ENCODE measurements at places on chromosomes 12 and 14.

GRCh38 chr14:64746298-64747250, 42.4 kb downstream of the PLEKHG3 start:
- no peak for DNase-seq

- no peak for DNase-seq
Measured at GRCh38 chr14:37903343-37904191, 304.1 kb upstream of the SSTR1 start.

GRCh38 chr12:6613015-6613775, 6.0 kb upstream of the CHD4 start:
- DNase-seq = no peak

- DNase-seq = peak; percentile 65
Measured at GRCh38 chr12:120640861-120641833, 721 bp downstream of the CABP1 start.

- DNase-seq = no peak
Measured at GRCh38 chr12:10590966-10591365, 22.4 kb downstream of the MAGOHB start.

DNA sequence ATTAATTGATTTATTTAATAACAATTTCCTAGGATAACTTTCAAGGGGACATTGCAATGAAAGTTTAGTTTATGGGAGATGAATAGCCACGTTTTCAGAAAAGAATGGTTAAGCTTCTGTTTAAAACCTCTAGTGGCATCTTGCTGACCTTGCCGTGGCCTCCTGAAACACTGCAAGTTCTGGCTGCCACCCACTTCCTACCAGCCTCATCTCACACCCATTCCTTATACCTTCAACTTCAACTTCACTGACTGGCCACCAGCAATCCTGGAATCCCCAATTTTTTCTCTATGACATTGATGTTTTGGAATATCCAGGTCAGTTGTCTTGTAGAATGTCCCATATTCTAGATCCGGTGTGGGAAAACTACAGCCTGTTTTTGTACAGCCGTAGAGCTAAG, 5.2 kb upstream of the HELB start:
- no peak for DNase-seq

- no peak for DNase-seq
Measured at GRCh38 chr14:32469388-32470160, 140.5 kb downstream of the AKAP6 start.

DNA sequence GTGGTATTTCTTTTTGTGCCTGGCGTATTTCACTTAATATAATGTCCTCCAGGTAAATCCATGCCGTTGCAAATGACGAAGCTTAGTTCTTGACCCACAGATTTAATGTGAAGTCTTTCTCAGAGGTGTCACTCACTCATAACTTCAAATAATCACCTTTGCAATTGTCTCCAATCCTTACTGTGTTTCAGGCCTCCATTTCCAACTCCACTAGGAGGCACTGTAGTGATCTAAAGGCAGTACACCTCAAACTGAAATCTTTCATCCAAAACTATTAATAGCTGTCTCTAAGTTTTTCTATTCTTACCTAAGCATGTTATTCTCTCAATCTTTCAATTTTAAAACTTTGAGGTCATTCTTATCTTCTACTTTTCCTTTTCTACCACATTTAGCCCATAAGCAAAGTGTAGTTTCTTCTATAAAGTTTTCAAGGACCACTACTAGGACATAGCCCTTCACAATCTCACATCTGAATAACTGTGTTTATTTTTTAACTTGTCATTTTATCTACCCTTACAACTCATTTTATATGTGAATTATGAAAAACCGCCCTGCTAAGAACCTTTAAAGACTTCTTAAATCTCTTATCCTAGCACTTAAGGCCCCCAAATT, 25.5 kb upstream of the FBXO34 start:
- no peak for DNase-seq

DNA sequence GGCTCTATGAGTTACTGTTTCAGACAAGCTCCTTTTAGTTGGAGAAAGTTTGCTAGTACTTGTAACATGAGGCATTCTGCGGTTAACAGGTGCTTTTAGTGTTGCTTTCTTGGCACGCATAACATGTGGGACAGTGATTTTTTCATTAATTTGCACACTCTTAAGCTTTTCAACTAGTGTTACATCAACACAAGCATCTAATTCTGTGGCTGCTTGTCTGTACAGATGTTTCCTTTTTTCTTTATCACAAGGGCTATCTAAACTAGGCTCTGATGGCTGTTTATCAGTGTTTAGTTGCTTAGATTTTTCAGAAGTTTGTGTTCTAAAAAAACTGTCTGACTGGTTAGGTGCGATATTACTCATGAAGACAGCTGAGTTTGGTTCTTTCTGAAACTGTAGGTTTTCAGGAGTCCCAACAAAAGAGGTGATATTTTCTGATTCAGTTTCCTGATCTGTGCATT, 120.1 kb downstream of the RALGAPA1 start:
- no peak for DNase-seq

DNA sequence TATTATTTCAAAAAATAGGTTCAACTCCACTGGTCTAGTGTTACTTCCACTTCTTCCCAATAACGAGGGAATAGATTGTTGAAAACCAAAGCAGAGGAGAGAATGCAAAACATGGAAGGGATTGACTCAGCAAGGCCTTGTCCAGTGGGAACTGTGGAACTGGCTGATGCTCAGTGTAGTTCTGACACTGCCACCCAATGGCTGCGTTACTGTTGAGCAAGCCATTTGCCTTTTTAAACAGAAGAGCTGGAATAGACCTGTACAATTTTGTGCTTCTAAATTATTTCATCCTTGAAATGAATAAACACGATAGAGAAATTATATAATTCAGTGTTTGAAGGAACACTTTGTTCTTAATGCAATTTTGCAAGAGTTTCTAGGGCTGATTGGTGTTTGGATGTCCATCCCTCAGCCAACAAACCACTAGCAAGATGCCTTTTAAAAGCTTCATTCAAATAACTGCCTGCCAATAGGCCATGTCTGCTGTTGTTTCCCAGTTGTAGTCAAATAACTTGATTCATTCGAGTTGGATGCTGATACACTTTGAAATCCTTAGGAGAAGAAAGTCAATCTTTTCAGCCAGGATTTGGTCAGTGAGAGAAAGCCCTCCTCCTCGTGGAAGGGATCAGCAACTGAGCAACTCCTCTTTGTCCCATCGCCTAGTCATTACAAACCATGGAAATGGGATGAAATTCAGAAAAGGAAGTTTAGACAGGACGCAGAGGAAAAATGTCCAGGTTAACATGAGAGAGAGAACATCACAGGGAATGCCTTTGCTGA, 7.3 kb upstream of the MGP start:
- DNase-seq = no peak

GRCh38 chr12:66388517-66388916, 86.2 kb downstream of the HELB start:
- DNase-seq = no peak

DNA sequence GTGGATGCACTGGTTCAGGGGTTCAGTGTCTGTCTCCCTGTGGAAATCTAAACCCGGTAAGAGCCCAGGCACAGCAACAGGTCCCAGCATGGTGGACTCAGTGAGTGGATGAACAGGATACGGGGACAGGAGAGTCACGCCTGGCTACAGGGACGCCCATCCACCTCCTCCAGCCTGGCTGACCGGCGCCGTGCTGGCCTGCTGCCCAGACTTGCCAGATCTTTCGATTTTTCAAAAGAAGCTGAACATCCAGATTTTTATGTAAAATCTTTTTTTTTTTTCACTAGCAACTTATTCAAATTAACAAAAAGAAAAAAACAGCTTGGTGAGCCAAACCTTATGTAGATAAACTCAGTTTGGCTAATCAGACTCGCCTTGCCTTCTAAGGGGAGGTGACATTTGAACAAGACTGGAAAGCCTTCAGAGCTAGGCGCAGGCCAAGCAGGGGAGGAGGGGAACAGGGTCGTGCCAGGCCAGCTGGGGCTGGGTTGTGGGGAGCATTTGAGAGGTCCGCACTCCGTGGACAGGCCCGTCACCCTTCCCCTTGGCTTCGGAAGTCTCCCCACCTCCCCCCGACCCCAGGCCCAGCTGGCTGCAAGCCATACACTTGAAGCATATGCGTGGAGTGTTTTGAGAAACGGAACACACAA, 87.8 kb upstream of the NCOR2 start:
- no peak for DNase-seq

DNA sequence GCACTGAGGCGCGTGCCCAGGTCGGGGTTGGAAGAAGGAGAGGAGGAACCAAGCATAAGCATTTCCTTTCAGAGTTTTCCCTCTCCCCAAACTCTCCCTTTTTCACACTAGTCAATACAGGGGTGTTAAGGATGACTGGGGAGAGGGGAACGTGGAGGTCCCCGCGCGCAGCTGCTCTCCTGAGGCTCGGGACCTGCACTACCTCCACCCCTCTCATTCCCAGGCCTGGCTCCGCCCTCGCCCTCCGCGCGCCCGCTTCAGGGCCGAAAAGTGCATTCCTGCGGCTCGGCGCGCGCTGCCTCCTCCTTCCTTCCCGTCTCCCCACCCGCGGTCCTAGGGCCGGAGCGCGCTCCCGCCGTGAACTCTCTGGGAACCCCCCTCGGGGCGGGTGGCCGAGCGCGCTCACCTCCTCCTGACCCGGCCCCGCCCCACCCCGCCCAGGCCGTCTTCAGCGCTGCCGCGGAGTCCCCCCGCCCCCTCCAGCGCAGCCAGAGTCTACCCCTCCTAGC, 11.3 kb downstream of the RARG start:
- DNase-seq = peak; percentile 83

DNA sequence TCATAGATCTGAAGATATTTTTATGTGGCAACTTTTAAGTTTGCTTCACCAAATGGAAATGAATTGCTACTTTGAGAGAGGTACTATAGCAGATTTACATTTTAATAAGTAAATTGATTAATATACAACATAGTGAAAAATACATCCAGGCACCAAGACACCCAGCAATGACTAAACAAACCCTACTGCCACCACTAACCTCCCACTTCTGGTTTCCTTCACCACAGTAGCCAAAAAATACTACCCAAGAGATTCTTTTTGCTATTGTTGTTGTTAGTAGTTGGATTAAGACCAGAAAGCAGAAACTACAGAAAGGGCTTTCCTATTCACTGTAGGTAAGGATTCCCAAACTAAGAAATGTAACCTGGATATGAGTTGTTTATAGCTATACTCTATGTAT, 54.1 kb downstream of the COCH start:
- no peak for DNase-seq

DNA sequence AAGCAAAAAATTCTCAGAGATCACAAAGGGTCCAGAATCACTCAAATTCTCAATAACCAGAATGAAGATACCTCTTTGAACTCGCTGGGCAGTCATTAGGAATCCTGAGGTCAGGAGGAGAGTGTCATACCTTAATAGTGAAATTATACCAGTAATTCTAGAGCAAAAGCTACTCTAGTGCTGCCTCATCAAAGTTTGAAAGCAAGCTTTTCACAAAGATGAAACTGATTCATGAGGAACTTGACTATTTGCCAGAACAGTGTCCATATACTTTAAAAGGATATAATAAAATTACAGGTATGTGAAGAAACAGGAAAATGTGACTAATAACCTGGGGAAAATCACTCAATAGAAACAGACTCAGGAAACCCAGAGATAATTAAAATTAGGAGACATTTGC, 44.5 kb downstream of the EML5 start:
- no peak for DNase-seq

- DNase-seq = no peak
Measured at GRCh38 chr12:110896559-110896958, 23.8 kb downstream of the MYL2 start.

GRCh38 chr14:95507701-95508103, 8.7 kb downstream of the SYNE3 start:
- DNase-seq = no peak

GRCh38 chr12:62468397-62468796, 1.8 kb downstream of the MON2 start:
- no peak for DNase-seq

DNA sequence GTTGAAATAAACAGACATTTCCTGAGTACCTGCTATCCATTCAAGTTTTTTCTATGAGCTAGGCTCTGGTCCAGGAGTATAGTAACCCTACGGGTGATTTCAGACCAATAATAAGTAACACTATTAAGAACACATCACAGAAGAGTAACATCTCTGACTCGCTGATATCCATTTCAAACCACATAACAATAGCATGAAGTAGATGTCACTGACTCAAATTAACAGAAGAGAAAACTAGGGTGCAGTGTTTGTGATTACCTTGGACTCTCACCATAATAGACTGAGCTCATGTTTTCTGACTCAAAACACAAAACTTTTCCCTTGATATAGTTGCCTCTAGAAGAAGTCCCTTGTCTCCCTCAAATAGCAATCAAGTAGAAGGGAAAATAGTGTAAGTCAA, 423.0 kb downstream of the DIO2 start:
- DNase-seq = no peak

- no peak for DNase-seq
Measured at GRCh38 chr12:39852346-39852745, 232.7 kb upstream of the ABCD2 start.

- DNase-seq = no peak
Measured at GRCh38 chr12:113027726-113028125, 28.8 kb upstream of the DTX1 start.

DNA sequence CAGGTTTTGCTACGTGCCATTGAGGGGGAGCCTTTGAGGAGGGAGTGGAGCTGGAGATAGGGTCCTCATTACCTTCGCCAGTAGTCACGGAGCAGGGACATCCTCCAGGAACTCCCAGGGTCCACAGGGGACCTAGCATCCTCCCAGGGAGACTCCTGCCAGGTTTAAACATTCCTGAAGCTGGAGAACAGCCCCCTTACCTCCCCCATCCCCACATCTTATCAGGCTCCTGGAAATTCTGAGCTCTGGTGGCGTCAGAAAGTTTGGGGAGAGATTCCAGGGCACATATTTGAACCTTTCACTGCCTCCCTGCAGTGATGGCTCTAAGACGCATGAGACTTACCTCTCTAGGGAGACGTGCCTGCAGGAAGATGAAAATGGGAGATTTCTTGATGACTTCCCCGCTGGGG, 192.3 kb upstream of the GSC start:
- no peak for DNase-seq

- no peak for DNase-seq
Measured at GRCh38 chr14:70683983-70684382, 42.3 kb downstream of the TTC9 start.

GRCh38 chr14:73718418-73719251, 4.5 kb upstream of the PNMA1 start:
- DNase-seq = peak; percentile 51

GRCh38 chr14:23579311-23579630, 681 bp upstream of the JPH4 start:
- DNase-seq = no peak

DNA sequence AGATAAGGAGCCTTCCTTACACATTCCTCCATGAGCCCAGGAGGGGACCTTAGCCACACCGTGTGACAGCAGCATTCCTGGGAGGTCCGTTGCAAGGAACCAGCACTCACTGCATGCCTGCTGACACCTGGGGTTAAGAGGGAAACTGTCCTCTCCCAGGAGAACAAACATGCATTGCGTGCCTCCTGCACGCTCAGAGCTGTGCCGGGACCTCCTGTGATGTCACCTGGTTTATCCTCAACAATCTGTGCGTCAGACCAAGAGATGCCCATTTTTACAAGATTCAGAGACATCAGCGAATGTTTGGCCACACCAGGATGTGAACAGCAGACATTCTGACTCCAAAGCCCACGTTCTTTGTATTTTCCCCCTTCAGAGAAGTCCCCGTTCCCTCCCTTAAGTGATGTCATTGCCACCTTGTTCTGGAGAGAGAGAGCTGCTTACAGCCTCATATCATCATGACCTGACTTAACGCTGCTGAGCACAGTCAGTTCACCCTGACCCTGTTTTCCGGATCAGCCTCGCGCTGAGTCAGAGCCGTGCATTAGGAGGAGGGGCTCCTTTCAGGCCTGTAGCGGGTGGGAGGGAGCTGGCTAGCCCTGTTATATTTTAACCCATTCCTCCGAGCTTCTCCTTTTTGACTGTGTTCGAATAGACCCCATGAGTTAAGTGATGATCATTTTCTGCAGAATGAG, 36.2 kb downstream of the TMEM120B start:
- peak; percentile 17 for DNase-seq

- DNase-seq = no peak
Measured at GRCh38 chr12:132255642-132256041, 73.7 kb downstream of the GALNT9 start.
